Activated naive CD8-positive, alpha-beta T cell treated with anti-CD3 and anti-CD28 coated beads, Interleukin-2, amount 10 ng/mL, durations not matched to agents 7 days and 5 days (primary cell): ENCODE measurements at places on chromosomes 16 and 17. TPM values are rescaled to one million over a fixed set of nuclear protein-coding genes. Genes with fewer than 3 reads are reported as not detected.
A peak's percentile ranks its signal among the peaks of the same experiment; 100 is the strongest.

DNA sequence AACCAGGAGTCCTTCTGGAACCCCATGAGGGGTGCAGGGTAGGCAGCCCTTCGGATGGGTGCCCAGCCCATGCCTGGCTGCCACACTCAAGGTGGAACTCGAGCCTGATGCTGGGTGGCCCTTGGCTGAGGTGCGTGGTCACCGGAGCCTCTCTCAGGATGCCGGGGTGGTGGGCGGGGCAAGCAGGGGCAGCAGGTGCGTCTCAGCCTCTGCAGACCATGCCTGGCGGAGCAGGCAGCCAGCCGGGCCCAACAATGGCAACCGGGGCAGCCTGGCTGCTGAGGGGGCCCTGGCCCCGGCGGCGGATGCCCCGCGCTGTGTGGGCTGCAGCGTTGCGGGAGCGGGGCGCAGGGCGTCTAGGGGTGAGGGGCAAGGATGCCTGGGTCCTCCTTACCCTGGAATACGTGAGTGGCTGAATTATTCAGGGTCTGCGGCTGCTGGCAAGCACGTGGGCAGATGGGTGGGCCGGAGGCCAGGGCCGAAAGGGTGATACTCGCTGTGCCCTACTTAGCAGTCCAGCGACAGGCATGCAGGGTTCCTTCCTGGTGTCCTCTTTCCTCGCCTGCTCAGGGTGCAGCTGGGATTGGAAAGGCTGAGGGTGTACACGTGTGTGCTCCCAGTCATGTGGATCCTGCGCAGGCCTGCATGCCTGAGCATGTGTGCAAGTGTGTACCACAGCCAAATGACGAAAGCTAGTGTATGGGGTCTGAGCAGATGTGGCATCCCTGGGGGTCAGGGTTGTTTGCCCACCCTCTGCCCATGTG is 14.6 kb downstream of the MYO15A start:
- DNase-seq: no peak

GRCh38 chr17:57296231-57296630 is 39.9 kb downstream of the MSI2 start:
- DNase-seq: no peak

DNA sequence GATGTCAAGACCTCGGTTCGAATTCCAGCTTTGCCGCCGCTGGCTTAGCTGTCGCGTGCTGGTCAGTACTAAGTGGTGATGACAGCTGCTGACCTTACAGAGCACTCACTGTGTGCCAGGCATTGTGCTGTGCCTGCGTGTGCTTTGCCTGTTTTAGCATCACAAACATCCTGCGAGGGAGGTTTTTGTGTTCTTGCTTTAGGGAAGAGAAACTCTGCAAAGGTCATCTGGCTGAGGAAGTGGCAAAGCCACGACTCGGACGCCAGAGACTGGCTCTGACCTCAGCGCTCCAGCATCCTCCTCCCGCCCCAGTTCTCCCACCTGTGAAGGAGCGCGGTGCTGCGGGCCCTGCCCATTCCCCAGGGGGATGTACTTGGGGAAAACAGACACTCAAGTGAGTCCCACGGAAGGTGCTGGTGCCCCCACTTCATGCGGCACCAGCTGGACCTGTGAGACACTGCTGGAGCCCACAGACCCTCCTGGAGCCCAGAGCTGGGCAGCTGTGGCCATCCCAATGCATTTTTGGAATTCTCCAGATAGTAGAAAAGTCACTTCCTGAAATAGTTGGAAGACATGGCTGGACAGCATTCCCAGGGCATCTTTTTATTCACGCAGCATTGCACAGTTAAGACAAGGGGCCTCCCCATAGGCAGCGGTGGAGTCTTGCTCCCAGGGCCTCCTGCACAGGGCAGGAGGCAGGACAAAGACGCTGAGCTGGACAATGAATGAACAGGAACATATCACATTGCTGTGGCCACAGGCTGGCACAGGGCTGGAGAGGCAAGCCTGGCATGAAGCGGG is 20.0 kb upstream of the HERPUD1 start:
- DNase-seq: no peak

DNA sequence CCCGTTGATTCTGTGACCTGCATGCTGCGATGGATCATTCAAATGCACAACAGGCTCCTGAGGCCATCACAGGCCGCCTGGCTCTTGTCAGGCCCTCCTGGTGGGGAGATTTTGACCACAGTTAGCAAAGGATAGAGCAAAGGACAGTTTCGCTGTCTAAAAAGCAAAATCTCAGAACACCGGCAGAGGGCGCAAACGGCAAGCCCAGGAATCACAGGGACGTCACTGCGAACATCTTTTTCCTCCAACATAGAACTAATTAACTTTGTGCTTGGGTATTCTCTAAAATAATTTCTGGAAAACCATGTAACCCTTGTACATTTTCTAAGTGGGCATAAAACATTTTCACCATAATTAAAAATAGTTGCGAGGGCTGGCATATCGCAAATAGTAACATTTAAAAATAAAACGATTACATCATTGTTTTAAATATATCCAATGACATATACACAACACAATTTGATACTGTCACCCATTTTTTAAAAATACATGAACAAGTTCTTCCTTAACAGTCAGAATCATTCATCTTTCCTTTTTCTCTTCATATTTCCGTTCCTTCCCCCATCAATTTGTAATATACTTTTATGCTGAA is 19.7 kb upstream of the SLC47A1 start:
- peak; percentile 67 for DNase-seq

The ASGR1 gene
- total RNA-seq: 1.1 TPM

- DNase-seq: no peak
Observed at GRCh38 chr17:50587571-50587970, 27.1 kb downstream of the CACNA1G start.

GRCh38 chr17:14308965-14309879 is 8.3 kb downstream of the HS3ST3B1 start:
- DNase-seq: peak; percentile 94

DNA sequence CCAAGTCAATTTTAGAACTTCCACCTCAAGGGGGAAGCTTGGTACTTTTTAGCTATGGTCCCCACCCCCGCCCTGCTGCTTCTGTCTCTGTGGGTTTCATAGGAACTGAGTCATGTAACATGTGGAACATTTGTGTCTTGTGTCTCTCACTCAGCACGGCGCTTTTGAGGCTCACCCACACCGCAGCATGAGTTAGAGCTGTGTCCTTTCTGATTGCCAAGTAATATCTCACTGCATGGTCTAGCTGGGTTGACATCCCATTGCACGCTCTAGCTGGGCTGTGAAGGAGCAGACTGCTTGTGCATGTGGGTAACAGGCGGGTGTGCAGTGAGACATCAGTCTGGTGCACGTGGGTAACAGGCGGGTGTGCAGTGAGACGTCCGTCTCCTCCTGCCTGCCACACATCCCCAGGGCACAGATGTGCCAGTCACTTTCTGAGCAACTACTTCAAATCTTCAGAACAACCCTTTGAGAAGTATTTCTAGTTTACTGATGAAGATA is 26.4 kb upstream of the SLC7A5 start:
- peak; percentile 77 for DNase-seq

GRCh38 chr16:75273054-75273925 is 21.9 kb upstream of the BCAR1 start:
- DNase-seq: no peak

DNA sequence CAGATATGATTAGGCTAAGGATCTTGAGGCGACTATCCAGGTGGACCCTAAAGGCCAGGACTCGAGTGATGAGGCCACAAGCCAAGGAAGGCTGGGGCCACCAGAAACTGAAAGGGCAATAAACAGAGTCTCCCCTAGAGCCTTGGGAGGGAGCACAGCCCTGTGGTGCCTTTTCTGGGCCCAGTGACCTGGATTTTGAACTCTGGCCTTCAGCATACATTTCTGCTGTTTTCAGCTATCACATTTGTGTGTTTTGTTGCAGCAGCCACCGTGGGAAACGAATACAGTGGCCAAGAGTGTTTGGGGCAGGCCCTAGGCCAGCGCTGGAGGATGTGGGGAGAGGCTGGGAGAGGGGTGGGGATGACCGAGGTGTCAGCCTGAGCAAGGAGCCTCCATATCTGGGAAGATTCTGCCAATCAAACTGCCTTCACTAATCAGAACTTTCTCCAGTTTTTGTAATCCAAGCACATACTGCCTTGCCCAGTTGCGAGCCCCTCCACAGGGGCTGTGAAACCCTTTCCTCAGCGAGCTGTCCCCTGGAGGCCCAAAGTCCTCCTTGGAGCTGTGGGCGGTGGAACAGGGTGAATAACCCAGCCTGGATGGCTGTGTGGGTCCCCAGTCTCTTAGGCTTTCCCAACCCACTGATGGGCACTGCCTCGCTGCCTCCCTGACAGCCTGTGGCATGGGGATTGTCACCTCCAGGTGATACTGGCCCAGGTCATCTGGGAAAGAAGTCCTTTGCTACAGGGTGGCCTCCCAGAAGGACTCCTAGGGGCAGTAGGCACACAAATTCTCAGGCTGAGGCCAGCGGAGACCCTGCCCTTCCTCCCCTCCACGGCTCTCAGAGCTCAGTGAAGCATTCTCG is 16.8 kb downstream of the B9D1 start:
- no peak for DNase-seq

The TNS4 gene
- total RNA-seq: 9.7 TPM

The BAIAP3 gene
- total RNA-seq: 31.2 TPM

GRCh38 chr16:63904930-63905329 is 1216.9 kb downstream of the CDH11 start:
- no peak for DNase-seq

- no peak for DNase-seq
Observed at GRCh38 chr17:77423589-77424451, 283.1 kb downstream of the SEC14L1 start.

- DNase-seq: no peak
Observed at GRCh38 chr16:81634380-81635062, 144.6 kb upstream of the PLCG2 start.

DNA sequence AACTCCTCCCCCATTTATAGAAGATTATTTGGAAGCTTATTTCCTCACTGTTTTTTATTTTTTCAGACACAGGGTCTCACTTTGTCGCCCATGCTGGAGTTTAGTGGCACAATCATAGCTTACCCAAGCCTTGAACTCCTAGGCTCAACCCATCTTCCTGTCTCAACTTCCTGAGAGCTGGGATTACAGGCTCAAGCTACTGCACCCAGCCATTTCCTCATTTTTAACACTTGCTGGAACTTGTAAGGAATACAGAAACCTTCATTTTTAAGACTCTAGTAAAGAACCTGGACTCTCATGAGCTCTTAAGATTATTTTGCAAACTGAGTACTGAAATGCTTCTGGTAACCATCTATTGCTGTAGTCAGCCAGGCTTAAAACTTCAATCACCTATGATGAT is 29.9 kb downstream of the KANSL1 start:
- DNase-seq: no peak

GRCh38 chr17:67594115-67594880 is 123.4 kb upstream of the NOL11 start:
- no peak for DNase-seq

- no peak for DNase-seq
Observed at GRCh38 chr17:50468304-50469207, at the start of gene CHAD. TSS of gene CHAD (minus strand) at chr17:50468880. CDS start at chr17:50468813, 67 bp downstream.

GRCh38 chr17:9072696-9073339 is 51.5 kb downstream of the NTN1 start:
- DNase-seq: no peak

The GNGT2 gene
- total RNA-seq: 34.2 TPM

- DNase-seq: no peak
Observed at GRCh38 chr17:48841395-48841831, 10.6 kb downstream of the CALCOCO2 start.

- no peak for DNase-seq
Observed at GRCh38 chr16:1788095-1788707, 5.3 kb downstream of the IGFALS start.

The CD68 gene
- 32.5 TPM for total RNA-seq

DNA sequence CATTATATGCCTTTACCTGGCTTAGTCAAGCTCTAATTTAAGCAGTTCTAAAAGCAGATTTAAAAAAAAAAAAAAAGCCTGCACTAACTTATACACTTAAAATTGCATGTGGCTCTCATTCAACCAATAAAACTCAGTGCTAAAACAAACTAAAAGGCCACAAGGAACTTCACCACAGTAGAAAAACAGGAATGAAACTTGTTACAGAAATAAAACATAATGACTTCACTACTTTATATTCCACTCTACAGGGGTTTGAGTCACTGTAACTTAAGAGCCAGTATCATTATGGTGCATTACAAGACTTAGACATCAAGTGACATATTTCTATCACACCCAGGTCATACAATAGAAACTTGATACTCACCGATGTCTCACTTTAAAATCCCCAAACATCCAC is 11.1 kb downstream of the CA10 start:
- no peak for DNase-seq

GRCh38 chr17:34601416-34601815 is 22.0 kb downstream of the TMEM132E start:
- no peak for DNase-seq

The MYH2 gene
- total RNA-seq: not detected

The TP53TG3F gene
- total RNA-seq: not detected

- DNase-seq: no peak
Observed at GRCh38 chr17:56108811-56109284, 44.4 kb upstream of the ANKFN1 start.

- DNase-seq: no peak
Observed at GRCh38 chr17:63275318-63275970, 170.7 kb downstream of the CYB561 start.

DNA sequence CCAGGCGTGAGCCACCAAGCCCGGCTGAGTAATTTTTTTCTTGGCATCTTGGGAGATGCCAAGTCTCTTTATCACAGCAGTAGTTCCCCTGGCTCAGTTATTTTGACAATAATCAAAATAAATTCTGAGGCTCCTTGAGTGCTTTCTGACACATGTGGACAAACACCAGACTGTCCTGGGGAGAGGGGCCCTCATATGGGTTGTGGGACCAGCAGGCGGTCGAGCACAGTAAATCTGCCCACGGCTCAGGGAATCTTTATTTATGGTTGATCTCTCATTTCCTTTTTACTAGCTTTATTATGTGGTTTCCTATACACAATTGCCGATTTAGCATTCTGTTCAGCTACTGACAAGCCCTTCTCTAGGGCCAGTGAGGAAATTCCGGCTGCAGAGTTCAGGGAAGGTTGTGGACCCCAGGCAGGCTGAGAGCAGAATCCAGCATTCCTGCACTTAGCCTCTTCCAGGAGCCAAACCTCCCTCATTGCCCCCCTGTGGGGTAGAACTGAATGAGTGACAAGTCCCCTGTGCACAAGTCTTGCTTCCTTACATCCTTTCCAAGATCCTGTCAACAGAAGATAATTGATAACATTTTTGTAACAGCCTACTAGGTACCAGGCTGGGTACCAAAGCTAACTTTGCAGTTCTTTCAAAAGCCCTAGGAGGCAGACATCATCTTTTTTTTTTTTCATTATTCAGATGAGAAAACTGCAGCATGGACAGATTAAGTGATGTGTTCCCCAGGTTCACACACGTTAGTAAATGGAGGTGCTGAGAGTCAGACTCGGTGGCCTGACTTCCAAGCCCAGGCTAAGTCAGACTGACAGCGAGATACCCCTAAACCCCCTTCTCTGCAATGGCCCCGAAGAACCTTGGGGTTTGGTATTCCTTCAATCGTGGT is 40.2 kb downstream of the HS3ST3B1 start:
- DNase-seq: no peak

GRCh38 chr16:57694725-57695679 is at the start of gene DRC7:
TSS of gene DRC7 (plus strand) at chr16:57694806. CDS start at chr16:57697950, 3,144 bp downstream.
- DNase-seq: no peak

DNA sequence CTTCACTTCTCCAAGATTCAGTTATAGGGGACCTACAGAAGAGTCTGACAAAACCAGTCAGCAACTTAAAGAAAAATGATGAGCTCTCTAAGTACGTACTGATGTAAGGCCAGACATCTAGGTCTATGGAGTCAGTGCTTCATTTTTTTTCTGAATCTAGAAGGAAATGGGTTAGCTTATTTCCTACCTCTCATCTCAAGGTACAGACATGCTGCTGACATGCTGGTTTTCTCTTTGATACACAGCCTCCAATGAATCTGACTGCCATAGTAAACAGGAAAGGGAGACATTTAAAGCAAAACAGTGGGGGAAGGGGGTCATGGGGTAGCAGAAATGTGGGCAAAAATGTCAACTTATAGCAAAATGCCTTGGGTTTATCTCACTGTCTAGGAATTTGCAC is 16.4 kb downstream of the CDR2 start:
- DNase-seq: no peak

The STX1B gene
- 3.5 TPM for total RNA-seq
